NCI-H1694 (cell line): ENCODE measurements at places on chromosomes 5 and 9.

GRCh38 chr9:69395718-69396117 is 70.7 kb downstream of the ENTREP1 start:
- no peak for DNase-seq

DNA sequence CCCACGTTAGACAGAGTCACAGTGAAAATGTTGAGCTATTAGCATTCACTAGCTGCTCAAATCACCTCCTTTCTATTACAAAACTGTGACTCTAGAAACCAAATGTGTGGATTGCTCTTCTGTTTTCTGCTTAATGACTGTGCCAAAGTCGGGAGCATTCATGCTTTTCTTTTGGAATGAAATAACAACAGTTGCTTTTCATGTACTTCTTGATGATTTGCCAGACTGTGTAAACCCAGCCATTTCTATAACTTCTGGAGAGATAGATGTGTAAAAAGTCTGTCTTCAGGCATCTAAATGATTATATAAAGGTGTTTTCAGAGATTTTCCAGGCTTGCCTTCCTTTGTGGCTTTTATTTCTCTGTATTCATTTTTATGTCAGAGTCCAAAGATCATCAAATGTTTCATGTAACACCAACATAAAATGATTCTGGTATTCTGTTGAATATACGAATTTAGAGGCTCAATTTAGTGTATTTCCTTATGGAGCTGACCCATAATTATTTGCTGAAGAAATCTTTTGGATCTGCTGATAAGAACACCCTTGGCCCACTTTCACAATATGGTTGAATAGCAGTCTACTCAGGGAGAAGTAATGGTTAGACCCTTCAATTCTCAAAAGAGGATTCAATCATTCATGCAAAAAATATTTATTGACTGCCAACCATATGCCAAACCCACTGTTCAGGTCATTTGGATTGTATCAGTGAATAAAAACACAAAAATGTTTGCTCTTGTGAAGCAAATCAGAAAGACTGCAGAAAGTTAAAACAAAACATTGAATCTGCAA is 581.2 kb downstream of the CDH18 start:
- DNase-seq = peak; percentile 41

DNA sequence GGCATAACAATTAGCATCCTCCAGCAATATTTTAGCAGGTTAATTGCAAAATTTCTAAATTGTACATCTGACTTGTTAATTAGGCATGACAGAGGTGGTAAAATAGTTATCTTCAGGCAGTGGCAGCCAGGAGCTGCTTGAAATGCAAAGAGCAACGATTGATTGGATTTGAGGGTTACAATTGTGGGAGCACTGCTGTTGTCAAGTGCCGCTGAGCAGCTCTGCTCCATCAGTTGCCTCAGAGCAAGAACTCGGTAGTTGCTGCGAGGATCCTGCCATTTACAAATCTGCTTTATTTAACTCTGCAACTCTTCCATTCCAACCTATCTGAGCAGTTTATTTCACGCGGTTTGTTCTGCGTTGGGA is 12.6 kb downstream of the PBX3 start:
- DNase-seq = no peak

DNA sequence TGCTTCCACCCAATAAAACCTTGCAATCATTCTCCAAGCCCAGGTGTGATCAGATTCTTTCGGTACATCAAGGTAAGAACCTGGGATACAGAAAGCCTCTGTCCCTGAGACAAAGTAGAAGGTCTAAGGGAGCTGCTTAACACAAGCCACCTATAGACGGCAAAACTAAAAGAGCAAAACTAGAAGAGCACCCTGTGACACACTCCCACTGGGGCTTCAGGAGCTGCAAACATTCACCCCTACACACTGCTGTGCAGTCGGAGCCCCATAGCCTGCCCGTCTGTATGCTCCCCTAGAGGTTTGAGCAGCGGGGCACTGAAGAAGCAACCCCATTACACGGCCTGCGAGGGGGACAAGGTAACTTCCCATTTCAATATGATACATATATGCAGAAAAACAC is 179.6 kb upstream of the CDH9 start:
- no peak for DNase-seq

DNA sequence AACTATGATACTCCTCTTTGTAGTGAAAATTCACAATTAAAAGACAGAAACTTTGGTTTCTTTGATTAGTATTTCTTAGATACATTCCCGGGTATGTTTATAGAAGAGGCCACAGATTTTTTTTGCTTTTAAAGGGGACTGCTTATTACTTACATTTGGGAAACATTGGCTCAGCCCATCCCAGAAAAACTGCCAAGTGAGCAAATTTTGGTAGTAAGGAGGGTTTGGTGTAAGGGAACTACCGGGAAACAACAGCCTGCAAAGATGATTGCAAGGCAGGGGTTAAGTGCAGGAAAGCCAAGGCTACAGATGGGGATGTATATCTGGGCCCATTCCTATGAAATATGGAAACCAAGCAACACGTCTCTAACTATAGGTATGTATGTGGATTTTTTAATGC is 88.8 kb upstream of the SAP30L start:
- no peak for DNase-seq

- no peak for DNase-seq
These were observed 570.6 kb upstream of the CDH9 start for GRCh38 chr5:27608992-27609391.

DNA sequence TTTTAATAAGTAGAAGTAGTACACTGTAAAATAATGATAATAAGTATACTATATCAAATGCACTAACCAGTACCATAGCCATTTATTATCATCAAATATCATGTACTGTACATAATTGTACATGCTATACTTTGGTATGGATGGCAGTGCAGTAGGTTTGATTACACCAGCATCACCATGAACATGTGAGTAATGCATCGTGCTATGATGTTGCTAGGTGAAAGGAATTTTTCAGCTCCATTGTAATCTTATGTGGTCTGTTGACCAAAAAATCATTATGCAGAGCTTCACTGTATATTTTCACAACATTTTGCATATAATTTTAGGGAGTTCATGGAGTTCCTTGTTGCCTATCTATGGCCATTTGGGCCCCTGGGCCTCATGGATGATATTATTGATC is 72.2 kb upstream of the HMHB1 start:
- no peak for DNase-seq

- no peak for DNase-seq
These were observed 20.4 kb downstream of the PDE4D start for GRCh38 chr5:59873113-59873512.

GRCh38 chr9:73906671-73907070 is 590.5 kb upstream of the RORB start:
- no peak for DNase-seq

DNA sequence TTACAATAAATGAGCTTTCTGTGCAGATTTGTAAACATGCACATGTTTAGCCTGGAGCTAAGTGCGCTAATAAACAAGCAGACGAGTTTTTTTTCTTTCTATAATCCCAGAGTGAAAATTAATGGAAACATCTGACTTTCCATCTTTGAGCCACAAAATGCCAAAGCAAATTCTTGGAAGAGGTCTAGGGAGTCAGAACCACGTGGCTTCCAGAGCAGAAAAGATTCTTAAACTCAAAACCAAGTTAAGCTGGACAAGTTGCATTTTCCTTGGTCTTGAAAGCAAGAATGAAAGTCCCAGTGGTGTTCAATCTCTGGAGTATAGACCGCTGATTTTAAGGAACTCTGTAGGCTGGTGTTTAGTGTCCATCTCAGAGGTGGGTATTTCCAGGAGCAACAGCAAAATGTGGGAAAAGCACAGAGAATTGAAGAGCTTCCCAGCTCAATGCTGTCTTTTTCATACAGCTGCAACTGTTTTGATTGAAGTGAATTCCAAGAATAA is 71.4 kb downstream of the MYO10 start:
- no peak for DNase-seq

- no peak for DNase-seq
These were observed 3.3 kb downstream of the PSD2 start for GRCh38 chr5:139798883-139799282.

GRCh38 chr9:107819772-107820565 is 330.4 kb upstream of the KLF4 start:
- no peak for DNase-seq

- DNase-seq = no peak
These were observed 41.8 kb downstream of the MAST4 start for GRCh38 chr5:66637994-66638393.

GRCh38 chr5:171759777-171760176 is 25.8 kb upstream of the SMIM23 start:
- no peak for DNase-seq

DNA sequence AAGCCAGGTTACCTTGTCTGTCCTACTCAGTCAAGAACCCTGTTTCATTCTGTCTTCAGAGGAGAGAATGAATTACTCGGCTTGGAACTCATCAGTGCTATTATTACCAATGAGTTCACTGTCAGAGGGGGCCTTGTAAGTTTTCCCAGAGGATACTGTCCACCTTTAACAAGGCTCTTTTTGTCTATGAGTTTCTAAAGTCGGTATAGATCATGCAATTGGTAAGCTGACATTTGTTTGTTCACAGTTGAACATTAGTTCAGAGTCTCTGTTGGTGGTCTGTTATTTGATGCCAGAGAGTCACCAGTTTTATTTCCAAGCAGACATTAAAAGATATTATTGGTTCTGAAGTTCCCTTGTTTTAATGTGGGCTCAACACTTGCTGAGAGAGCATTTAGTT is 58.1 kb upstream of the DHFR start:
- DNase-seq = no peak

- DNase-seq = no peak
These were observed 31.7 kb upstream of the GRHPR start for GRCh38 chr9:37390759-37391158.
